NCI-H345 (cell line): ENCODE measurements at places on chromosomes 4 and X.

- DNase-seq = no peak
Measured at GRCh38 chr4:85476381-85476780, 1.4 kb downstream of the ARHGAP24 start.

DNA sequence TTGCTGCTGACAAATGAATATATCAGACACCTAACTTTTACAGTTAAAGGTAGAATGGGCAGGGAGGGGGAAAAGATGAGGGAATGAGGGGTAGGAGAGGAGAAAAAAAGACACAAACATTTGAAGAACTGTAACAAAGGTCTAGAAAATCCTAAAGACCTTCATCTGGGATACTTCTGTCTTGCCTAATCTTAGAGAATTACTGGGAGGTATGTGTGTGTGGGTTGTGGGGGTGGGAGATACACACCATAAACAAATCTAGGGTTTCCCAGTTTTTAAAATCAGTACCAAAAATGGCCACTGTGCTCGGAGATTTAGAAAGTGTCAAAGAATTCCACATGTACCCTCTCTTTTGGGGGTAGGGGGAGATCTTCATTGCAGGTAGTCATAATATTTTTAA lies 166.7 kb downstream of the SH3KBP1 start:
- no peak for DNase-seq

DNA sequence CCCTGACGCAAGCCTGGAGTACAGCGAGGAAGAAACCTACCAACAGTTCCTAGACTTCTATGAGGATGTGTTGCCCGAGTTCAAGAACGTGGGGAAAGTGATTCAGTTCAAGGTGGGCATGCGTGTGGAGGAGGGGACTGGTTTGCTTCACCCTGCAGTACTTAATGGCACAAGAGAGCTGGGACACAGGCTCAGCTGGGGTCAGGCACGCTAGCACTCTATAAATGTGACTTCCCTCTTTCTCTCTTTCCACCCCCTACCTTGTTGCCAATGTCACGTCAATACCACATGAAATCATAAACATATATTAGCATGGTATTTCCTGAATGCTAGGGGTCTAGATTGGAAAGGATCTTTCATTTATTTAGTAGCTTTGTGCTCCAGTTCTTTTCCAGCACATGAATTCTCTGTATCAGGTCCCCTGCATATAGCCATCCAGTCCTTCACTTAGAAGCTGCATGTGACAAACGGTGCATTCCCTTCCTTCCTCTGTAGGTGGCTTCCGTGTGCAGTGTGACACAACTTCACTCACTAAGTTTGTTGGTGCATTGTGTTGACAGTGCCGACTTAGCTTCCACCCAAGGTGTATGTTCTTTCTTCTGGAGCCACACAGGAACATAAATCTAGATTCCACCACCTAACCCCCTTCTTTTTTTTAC lies 25.6 kb downstream of the ZRSR2 start:
- DNase-seq = no peak

GRCh38 chrX:113747274-113747973 lies 836.5 kb upstream of the HTR2C start:
- DNase-seq = no peak

DNA sequence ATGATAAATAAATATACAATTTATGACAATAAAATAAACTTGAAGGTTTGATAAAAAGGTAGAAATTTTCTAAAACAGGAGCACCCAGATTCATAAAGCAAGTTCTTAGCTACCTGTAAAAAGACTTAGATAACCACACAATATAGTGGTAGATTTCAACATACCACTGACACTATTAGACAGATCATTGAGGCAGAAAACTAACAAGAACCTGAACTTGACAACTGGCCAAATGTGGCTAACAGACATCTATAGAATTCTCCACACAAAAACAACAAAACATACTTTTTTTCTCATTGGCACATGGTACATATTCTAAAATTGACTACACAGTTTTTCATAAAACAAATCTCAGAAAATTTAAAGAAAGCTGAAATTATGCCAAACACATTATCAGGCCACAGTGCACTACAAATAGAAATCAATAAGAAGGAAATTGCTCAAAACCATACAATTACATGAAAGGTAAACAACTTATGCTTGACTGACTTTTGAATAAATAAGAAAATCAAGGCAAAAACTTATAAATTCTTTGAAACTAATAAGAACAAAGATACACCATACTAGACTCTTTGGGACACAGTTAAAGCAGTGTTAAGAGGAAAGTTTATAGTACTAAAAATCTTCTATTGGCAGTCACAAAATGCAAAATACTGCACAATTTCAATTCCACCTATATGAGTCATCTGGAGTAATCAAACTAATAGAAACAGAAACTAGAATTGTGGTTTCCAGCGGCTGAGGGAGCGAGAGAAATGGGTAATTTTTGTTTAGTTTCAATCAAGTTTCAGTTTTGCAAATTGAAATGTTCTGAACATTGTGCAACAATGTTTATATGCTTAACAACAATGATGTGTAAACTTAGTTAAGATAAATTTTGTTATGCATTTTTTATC lies 925.6 kb downstream of the SH3BGRL start:
- DNase-seq = no peak

GRCh38 chr4:164906368-164906767 lies 29.4 kb downstream of the APELA start:
- DNase-seq = no peak

DNA sequence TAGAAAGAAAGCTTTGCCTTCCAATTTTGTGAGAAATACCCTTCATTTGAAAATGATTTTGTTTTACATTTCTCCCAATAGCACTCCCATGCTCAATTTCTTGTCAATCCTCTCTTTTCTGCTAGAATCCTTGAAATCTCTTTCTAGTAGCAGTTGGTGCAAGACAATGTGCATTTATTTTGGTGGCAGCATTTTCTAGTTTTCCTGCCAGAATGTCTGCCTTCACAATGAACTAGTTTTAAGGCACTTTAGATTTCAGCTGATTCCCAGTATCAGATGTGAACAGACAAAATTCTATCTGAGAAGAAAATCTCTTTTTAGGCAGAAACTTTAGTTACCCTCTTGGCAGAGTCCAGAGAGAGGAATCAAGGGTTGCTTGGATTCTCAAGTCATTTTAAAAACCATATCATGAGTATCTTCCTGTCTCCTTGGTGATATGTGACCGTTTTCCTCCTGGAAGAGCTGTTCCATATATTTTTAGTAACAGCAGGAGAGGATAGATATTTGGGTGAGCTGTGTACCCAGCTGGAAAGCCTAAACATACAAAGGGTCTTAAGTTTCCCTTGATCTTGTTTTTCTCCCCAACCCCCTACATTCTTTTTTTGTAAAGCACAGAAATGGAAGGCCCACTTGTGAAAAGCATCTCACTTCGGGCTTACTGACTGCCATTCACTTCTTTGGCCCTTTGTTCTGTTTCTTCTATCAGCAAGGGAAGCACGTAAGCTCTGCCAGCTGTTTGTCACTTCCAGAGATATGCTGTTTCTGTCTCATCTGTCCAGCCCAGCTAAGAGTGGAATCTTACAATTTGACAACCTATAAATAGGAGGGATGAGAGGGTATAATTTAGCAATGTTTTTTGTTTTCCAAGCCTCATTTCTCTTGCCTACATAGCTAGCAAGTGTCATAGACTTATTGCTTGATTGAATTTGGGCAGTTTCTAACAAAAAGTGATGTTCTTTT lies 38.7 kb downstream of the TSPAN7 start:
- no peak for DNase-seq

GRCh38 chr4:15756361-15756861 lies 21.7 kb upstream of the CD38 start:
- DNase-seq = no peak

GRCh38 chrX:40068048-40068447 lies 29.7 kb downstream of the BCOR start:
- peak; percentile 10 for DNase-seq
